ENCODE measurements at places on chromosomes 2 and 18.

DNA sequence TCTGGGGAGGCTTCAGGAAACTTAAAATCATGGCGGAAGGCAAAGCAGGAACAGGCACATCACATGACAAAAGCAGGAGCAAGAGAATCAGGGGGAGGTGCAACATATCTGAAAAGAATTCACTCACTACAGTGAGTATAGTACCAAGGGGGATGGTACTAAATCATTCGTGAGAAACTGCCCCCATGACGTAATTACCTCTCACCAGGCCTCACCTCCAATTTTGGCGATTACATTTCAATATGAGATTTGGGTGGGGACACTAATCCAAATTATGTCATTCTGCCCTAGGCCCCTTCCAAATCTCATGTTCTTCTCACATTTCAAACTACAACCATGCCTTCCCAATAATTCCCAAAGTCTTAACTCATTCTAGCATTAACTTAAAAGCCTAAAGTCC is 740.8 kb upstream of the SOX11 start:
- ATAC-seq = no peak

GRCh38 chr2:119315241-119315925 is 51.3 kb downstream of the C2orf76 start:
- no peak for ATAC-seq

DNA sequence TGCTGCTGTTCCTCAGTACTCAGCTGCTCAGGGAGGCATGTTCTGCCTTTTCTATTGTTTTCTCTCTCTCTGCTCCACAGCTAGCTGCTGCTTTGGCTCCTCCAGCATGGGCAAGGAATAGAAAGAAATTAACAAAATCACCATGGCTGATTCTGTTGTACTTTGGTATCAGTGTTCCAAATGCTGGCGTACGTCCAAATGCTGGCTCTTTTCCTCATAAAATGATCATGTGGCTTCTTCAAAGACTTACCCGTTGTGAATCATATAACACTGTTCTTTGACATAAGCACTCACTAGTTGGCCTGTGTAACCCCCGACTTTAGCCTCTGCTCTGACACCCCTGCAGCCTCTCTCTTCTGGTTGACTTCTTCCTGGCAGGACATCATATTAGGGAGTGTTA is 547.6 kb downstream of the CPS1 start:
- no peak for ATAC-seq

DNA sequence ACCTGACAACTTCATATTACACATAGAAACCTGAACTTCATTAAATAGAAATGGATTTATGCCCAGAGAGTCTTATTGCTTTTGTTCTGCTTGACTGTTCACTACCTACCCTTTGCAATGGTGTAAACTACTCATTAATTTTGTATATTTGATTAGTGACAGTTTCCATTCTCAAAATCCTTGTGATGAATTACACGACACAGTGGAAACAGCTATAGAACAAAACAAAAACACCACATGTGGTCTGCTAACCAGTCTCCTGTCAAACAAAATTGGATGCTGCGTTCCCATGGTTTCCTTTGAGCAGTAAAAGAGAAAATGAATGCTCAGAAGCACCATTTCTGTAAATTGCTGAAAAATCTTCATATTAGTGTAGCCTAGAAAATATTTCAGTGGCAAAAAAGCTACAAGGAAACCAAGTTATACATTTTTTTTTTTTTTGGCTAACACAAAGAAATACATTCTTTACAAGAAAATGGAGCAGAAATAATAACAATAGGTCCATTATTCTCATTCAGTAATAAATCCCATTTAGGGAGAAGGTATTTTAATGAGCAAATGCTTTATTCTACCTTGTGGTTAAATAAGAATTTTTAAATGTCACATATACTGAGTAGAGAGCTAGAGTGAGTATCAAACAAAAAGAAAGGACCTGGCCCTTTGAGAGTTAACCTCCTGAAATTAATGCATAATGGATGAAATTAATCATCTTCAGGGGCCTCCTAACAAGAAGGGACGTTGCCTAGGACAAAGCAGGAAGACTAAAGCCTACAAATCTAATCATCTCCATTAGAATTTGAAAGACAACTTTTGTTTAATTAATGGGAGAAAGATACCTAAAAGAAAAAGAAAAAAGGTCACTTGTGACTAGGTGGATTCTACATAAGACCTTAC is 355.1 kb upstream of the ZC3H15 start:
- ATAC-seq = no peak

- no peak for ATAC-seq
Measured at GRCh38 chr2:125797192-125797591, 858.8 kb upstream of the GYPC start.

GRCh38 chr2:224062481-224063297 is 23.6 kb upstream of the SERPINE2 start:
- no peak for ATAC-seq

GRCh38 chr2:70519453-70519852 is 34.2 kb downstream of the TGFA start:
- ATAC-seq = no peak

DNA sequence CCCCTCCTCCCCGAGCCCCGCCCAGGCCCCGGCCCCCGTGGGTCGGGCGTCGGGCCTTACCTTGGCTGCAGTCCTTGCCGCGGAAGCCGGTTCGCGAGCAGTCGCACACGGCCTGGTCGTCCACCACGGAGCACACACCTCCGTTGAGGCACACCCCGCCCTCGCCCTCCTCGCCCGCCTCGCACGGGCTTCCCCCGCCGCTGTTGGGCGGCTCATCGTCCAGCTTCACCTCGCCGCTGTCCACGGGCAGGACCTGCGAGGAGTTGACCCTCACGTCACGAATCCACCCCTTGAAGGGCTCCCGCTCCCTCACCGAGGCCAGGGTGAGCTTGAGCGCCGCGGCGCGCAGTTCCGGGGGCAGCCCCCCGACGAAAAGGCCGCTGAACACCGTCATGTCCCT is 4.5 kb downstream of the NRXN1 start:
- ATAC-seq = no peak

DNA sequence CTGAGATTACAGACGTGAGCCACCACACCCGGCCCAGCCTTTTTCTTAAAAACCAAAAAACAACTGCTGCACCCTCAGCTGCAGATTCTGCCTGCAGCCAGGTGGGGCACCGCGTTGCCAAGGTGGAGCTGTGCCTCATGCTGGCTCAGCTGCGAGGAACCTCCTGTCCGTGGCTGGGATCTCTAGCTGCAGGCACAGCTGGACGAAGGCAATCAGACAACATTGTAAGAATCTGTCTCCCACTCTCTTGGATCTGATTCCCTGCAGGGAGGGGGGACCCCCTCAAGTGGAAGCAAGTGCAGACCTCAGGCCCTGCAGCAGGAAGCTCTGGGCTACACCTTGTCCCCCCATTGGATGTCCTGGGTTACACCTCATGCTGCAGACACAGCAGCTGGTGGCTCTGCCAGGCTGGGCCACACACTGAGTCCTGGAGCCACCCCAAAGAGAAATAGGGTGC is 24.1 kb downstream of the CIDEA start:
- ATAC-seq = no peak

DNA sequence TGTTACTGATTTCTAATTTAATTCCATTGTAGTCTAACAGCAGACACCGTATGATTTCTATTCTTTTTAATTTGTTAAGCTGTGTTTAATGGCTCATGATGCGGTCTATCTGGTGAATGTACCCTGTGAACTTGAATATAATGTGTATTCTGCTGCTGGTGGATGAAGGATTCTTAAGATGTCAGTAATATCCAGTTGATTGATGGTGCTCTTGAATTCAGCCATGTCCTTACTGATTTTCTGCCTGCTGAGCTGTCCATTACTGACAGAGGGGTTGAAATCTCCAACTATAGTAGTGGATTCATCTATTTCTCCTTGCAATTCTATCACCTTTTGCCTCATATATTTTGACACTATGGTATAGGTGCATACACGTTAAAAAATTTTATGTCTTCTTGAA is 373.3 kb upstream of the RAB12 start:
- ATAC-seq = no peak

DNA sequence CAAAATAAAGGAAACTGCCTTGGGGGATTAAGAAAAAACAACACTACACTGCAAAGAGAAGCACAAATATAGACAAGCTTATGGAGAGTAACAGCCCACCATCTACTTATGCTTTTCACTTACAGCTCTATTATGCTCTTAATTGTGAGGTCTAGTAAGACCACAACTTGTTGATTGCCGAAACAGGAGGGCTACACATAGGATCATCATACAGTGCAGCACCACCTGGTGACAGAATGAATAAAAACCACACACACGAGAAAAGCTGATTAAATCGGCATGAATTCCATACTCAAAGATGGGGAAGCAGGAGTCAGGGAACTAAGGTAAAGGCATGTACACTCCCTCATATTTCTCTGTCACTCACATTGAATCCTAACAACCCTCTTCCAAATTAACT is 259.2 kb downstream of the IKZF2 start:
- ATAC-seq = peak; percentile 82

- no peak for ATAC-seq
Measured at GRCh38 chr2:133489641-133490410, 78.4 kb downstream of the NCKAP5 start.

GRCh38 chr2:360124-360523 is 72.2 kb upstream of the ALKAL2 start:
- ATAC-seq = no peak

DNA sequence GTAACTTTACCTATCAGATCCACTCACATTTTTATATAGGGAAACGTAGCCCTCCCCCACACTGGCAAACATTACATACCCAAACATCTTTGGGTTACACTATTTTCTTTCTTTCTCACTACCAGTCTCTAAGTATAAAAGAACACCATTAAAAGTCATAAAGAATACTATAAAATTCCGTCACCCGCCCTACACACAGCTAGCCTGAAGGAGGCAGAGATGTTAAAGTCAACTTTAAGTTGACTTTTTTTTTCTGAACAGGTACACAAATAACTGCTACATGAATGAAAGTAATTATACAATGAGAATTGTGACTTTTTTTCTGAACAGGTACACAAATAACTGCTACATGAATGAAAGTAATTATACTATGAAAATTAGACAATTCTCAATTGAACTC is 628.3 kb downstream of the NUP35 start:
- no peak for ATAC-seq

- ATAC-seq = no peak
Measured at GRCh38 chr18:31070206-31070605, 27.7 kb upstream of the DSC3 start.

DNA sequence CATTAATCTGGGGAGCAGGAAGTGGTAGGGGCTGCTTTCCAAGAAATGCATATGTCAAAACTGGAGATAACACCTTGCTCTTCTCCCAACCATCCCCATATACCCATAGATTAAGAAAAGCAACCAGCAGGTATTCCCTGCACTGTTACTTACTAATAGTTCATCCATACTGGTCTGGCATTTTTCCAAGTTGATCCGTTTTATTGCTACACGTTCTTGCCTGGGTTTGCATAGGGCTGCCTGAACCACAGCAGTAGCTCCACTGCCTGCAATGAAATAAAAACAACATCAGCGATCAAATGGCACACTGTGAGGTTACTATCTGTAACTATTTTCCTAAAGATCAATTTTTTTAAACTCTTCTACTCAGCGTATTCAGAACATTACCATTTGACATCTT is 65.6 kb downstream of the STK39 start:
- no peak for ATAC-seq

DNA sequence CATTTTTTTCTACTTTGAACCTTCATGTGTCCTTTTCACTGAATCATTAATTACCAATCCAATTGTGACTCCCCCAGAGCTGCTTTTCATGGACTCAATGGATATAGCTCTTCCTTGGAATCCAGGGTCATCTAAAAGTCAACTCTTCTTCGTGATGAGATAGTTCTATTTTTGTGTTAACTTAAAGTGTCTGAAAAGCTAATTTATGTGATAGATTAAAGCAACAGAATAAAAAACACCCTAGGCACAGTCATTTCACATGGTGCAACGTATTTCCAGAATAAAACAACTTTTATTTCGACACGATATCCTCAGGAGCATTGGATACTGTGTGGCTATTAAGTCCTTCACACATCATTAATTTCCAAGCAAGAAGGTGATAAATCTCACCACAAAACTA is 250.6 kb upstream of the SPHKAP start:
- no peak for ATAC-seq

DNA sequence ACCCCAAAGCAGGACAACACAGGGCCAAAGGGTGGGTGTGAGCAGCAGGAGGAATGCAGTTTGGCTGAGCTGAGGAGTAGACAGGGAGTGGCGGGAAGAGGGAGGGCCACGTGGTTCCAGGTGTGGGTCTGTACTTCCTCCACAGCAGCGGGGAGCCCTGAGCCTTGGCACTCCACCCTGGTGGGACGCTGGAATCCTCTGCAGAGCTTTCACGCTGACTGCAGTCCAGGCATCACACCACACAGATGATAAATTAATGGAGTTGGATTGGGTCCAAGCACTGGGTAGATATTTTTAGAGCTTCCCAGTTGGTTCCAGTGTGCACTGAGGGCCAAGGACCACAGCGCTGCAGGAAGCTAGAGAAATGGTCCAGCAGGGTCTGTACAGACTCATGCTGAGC is 67.0 kb upstream of the TMEM200C start:
- ATAC-seq = no peak

All from SK-N-SH treated with all-trans-retinoic acid at 6 μM for 48 hours (cell line).